ENCODE measurements at places on chromosomes 7 and 10.

DNA sequence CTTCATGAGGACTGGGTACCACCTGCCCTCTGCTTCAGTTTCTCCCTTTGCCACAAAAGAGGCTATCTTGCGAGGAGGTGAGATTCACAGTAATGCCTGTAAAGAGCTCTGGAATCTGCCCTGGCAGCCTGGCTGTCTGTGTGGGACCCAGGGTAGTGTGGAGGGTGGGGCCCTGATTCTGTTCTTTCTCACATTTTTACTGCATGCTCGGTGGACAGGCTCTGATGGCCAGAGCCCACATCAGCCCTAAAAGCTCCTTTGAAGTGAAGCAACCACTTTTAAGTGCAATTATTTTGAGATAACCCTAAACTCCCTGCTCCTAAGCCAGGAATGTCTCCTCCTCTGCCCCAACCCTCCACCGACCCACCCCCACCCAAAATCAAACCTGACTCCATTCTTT lies 92.1 kb upstream of the PODXL start:
- DNase-seq = no peak

- no peak for DNase-seq
Observed at GRCh38 chr10:87660484-87661133, 931 bp downstream of the PAPSS2 start.

DNA sequence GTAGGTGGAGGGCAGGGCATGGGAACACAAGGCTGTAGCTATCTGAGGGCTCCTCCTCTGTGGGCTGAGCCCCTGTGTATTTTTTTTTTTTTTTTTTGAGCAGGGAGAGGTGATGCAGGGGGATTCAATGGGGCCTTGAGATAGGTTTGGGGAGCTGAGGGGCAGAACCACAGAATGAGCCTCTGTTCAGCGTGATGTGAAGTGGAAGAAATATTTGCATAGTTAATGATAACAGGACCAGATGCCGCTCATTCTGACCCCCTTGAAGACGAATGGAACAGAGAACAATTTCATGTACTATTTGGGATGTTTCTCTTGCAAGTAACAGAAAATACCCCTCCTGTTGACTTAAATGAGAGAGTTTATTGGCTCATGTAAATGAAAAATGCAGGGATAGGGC lies 69.7 kb upstream of the EMX2 start:
- no peak for DNase-seq

DNA sequence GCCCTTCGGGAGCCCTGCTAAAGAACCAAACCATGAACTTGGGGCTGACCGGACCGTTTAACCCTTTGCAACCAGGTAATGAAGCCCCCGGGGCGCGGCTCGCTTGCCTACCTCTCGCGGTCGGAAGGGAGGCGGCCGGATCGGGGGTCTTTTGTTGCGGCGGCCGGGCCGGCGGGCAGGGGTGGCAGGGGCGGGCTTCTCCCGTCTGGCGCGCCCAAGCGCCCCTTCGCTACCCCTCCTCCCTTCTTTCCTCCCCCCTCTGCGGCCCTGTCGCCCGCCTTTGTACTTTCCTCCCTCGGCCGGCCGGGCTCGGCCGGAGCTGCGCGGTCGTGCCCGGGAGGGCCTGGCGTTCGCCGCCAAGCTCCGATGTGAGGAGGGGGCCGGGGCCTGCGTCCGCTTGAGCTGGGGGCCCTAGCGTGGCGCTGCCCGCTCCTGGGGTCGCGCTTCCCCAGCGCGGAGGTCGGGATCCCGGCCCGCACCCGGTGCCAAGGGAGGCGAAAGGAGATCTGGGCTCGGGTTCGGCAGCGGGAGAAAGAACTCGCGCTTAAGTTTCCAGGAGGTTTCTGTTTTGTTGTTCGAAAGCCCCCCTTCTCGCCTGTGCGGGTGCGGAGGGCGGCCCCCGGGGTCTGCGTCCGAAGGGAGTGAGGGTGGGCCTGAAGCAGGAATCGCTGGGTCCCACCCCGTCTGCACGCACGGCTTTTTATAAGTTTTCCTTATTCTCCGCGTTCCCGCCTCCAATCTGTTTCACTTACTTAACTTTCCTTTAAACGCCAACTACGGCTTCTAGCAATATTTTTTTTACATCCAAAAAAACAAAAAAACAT lies 436.8 kb upstream of the GALNT17 start:
- no peak for DNase-seq

DNA sequence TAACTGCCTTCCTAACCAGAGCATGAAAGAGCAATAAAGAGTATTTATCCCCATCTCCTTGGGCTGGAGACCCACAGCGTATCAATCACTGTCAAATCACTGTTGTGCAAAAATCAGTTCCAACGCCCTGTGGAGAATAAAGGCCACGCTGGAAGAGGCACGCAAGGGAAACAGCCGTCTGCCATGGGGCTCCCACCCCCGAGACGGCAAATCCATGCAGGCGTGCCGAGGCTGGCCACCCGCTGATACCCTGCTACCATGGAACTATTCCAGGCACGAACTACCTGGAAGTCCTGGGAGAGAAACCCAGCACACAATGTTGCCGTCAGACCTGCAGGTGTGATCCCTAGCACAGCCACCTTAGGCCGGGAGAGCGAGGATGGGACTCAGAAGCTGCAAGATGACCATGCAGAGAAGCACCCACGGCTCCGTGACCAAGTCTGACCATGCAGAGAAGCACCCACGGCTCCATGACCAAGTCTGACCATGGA lies 185.3 kb downstream of the DIP2C start:
- DNase-seq = no peak
